ENCODE measurements at places on chromosomes 4 and X. TPM values are rescaled to one million over a fixed set of nuclear protein-coding genes. Genes with fewer than 3 reads are reported as not detected.
A peak's percentile ranks its signal among the peaks of the same experiment; 100 is the strongest.

DNA sequence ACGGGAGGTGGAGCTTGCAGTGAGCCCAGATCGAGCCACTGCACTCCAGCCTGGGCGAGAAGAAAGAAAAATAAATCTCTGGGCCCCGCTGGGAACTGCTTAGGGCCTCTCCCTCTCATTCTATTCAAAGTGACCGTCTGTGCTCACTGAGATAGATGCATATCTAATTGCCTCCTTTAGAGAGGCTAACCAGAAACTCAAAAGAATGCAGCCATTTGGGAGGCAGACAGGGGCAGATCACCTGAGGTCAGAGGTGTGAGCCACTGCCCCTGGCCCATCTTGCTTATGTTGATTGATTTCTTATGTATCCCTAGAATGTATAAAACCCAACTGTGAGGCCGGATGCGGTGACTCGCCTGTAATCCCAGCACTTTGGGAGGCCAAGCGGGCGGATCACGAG is 6.2 kb upstream of the CSF2RA start:
- no peak for DNase-seq

DNA sequence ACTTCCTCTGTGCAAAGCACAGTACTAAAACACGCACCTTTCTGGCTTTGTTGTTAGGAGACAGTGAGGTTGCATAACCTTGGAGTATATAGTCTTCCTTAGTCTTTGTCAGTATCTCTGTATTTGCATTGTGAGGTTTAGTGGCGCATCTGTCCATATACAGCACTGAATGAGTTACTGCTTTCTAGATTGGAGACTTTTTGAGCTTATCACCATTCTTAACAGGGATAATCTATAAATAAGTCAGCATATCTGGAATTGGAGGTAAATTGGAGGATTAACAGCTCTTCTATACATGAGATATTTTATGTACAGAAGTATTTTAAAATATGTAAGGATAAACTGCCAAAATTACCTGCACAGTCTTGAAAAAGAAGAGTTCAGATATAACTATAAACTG is 4.3 kb downstream of the FHDC1 start:
- no peak for DNase-seq

- no peak for DNase-seq
Measured at GRCh38 chr4:1615786-1616556, 68.1 kb downstream of the FAM53A start.

GRCh38 chrX:34382416-34382815 is 250.3 kb upstream of the FAM47A start:
- DNase-seq = no peak

- DNase-seq = peak; percentile 3
Measured at GRCh38 chrX:20224814-20225487, 41.8 kb downstream of the RPS6KA3 start.

GRCh38 chrX:43860646-43861370 is 21.4 kb downstream of the MAOB start:
- DNase-seq = no peak

GPM6B gene
- not detected for total RNA-seq

SORCS2 gene
- total RNA-seq = 0.07 TPM

GAB3 gene
- total RNA-seq = 6.2 TPM

CSN1S1 gene
- not detected for total RNA-seq

NPNT gene
- 0.51 TPM for total RNA-seq
